Ovary (tissue), 10 donors: ENCODE measurements at places on chromosomes 5 and 9.

DNA sequence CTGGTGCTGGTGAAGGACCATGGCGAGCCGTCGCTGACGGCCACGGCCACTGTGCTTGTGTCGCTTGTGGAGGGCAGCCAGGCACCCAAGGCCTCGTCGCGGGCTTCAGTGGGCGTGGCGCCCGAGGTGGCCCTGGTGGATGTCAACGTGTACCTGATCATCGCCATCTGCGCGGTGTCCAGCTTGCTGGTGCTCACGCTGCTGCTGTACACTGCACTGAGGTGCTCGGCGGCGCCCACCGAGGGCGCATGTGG, 2.2 kb downstream of the PCDHA10 start:
- H3K27ac ChIP-seq, result no peak overlapping the region
- H3K27me3 ChIP-seq, result no peaks in the 10 kb centered on the region
- no peak for DNase-seq
- H3K4me3 ChIP-seq, result no peak overlapping the region
- no peaks in the 10 kb centered on the region for H3K36me3 ChIP-seq

DNA sequence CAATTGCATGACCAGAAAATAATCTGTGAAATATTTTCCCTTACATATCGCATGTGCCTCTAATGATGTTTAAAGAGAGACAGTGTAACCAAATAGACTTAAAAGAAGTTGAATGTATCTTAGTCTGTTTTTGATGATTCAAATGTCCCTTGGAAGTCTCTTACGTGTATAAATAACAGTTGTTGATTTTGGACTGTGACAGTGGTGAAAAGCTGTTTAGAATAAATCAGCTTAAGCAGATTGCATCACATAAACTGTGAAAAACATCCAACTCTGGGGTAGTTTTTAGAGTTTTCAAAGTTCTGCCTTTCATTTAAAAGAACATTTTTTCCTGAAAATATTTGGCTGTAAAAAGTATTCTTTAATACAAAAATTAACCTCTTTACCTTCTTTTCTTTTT, 301.1 kb downstream of the PRR16 start:
- no peaks in the 10 kb centered on the region for H3K4me1 ChIP-seq
- no peak overlapping the region for H3K27ac ChIP-seq
- no peaks in the 10 kb centered on the region for H3K27me3 ChIP-seq
- H3K36me3 ChIP-seq, result no peaks in the 10 kb centered on the region
- no peak for DNase-seq

GRCh38 chr5:158805195-158805594, 294.5 kb downstream of the EBF1 start:
- no peaks in the 10 kb centered on the region for H3K36me3 ChIP-seq
- DNase-seq, result peak; percentile 32
- no peak overlapping the region for H3K4me3 ChIP-seq
- H3K27ac ChIP-seq, result no peak overlapping the region
- H3K27me3 ChIP-seq, result no peaks in the 10 kb centered on the region

- H3K27ac ChIP-seq, result no peak overlapping the region
- no peak overlapping the region for H3K4me3 ChIP-seq
- no peaks in the 10 kb centered on the region for H3K27me3 ChIP-seq
- no peaks in the 10 kb centered on the region for H3K36me3 ChIP-seq
Measured at GRCh38 chr5:173902334-173902733, 14.2 kb downstream of the CPEB4 start.
